Brain (organoid and tissue), 16 donors: ENCODE measurements at places on chromosomes 11 and 22.

GRCh38 chr11:79241205-79241851 is 199.5 kb downstream of the TENM4 start:
- no peak for DNase-seq

GRCh38 chr11:106813806-106814205 is 204.5 kb downstream of the GUCY1A2 start:
- DNase-seq: no peak

- DNase-seq: no peak
These were observed 16.8 kb upstream of the MUC6 start for GRCh38 chr11:1053121-1053901.

DNA sequence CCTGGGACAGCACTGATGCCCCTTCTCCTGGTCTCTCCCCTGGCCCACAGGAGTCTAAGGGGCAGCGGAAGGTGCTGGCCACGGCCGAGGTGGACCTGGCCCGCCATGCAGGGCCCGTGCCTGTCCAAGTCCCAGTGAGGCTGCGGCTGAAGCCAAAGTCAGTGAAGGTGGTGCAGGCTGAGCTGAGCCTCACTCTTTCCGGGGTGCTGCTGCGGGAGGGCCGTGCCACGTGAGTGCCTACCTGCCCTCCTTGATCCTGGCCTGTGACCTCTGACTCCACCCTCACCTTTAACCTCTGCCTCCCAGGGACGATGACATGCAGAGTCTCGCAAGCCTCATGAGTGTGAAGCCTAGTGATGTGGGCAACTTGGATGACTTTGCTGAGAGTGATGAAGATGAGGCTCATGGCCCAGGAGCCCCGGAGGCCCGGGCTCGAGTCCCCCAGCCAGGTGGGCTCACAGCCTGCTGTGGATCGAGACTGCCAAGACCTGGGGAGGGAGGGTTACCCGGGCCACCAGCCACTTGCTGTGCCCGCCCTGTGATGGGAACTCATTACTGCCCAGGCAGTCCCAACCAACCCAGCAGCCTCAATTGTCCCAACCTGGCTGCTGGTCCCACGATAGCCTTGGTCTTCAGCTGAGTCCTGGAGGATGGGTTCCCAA is 4.3 kb downstream of the EHBP1L1 start:
- no peak for DNase-seq

DNA sequence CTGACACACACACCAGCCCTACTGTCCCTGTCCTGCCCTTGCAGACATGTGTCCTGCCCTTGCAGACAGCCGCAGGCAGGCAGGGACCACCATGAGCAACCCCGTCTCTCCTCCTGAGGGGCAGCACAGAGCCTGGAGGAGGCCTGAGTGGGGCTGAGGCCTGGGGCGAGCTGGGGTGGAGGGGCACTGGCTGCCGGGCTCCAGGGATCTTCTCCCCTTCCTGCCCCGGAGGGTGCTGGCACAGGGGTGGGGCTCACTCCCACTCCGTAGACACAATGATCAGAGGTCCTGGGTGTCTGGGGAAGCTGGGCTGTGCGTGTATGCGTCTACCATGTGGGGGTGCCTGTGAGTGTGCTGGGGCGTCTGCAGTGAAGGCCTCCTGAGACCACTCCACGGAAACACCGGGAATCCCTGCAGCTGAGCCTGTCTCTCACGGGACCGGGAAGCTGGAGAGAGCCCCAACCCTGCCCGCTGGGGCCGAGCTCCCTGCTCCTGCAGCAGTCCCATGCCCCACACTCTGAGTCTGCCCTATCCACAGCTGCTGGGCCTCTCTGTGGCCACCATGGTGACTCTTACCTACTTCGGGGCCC is 588 bp downstream of the TSPAN32 start:
- DNase-seq: no peak

DNA sequence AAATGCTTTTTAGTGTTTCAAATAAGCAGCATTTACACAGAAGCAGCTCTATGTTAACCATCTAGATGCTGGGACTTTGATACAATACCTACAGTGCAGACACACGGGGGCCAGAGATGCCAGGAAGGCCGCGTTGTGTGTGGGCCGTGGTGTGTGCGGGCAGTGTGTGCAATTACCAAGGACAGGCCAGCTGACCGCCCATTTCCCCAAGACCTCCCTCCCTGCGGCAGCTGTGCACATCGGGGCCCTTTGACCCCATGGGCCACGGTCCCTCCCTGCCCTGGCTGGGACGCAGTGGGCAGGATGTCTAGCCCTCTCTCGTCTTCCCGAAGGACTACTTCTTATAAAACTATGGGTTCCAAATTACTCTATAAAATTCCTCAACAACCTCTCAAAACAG is 38.4 kb downstream of the CLTCL1 start:
- no peak for DNase-seq

DNA sequence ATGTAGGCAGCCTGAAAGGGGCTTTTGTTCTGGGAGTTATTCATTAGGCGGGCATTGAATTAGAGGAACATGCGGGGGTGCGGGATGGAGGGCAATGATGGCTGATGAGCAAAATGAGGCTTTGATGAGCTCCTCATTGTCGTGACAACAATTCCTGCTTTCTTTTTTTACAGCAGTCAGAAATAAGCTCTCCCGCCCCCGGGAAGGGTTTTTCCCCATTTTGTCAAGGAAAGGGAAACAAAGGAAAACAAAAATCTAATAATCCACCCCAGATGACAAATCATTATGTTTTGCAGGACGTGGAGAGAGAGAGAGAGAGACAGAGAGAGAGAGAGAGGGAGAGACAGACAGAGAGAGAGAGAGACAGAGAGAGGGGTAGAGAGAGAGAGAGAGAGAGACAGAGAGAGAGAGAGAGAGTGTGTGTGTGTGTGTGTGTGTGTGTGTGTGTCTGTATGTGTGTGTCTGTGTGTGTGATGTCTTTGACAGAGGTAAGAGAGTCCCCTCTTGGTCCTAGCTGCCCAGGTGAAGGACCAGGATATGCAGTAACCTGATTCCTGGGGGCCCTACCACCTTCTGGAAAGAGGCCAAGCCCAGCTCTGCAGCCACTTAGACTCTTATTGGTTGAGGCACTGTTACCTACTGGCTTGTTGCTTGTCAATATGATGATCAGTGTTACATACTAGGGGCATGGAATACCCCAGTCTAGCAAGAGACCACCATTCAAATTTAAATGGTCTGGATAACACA is 46.7 kb upstream of the PARVA start:
- peak; percentile 83 for DNase-seq

GRCh38 chr11:106424111-106424510 is 346.6 kb downstream of the AASDHPPT start:
- no peak for DNase-seq

- no peak for DNase-seq
These were observed 34.6 kb downstream of the EHF start for GRCh38 chr11:34655335-34656008.

DNA sequence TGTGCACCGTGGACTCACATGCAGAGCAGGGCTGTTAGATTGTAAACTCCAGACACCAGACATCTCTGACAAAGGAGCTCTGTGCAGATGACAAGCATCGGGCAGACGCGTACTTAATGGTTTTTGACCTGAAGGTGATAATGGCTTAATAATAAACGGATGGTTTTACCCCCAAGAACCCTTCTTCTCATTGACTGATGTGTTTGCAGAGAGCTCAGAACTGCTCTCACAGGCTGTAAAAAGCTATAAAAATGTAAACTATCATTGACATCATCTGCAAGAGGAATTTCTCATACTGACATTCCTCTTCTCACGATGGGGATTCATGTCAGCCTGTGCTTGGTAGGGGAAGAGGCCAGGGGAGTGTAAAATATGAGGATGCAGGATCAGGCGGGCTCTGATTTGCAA is 8.6 kb upstream of the ARHGAP8 start:
- DNase-seq: no peak

DNA sequence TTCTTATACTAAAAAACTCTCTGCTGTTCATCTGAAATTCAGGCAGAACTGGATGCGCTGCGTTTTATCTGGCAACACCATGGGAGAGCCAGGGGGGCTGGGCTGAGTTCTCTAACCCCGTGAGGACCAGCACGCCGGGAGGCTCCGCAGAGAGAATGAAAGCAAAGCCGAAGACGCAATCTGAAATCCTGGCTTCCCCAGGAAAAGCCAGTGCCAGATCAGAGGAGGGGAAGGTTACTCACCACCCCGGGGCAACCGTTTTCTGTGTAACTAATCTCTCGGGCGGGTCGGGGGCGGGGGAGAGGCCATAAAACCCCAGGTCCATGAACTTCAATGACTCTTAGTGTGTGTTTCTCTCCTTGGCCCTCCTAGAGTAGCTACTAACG is 99.4 kb downstream of the SHANK2 start:
- DNase-seq: no peak

DNA sequence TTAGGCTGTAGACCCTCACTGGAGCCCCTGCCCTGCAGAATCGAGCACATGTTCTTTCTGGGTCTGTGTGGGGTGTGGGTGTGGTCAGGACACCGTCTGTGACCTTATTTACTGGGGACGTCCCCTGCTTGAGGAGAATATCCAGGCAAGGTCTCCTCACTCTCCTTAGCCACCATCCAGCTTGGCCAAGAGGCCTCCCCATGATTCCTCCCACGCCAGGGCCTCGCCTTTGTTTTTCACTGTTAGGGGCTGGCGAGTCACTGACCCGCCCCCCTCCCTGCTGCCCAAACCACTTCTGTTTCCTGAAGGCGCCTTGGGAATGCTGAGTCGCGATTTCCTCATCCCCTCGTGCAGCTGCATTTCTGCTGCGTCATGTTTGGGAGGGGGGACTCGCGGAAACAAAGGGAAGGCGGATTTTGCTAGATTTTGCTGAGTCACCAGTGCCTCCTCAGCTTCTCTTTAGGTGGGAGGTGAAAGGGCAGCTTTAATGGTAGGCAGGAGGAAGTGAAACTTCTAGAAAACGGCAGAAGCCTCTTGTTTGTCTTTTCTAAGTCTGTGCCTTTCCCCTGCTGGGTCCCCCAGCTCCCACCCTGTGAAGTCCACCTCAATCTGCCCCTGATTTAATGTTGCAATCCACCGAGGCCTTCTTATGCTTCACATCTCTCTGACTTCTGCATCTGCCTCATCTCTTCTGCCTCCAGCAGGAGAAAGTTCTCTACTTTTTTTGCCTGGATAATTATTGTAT is 4.0 kb upstream of the HMOX1 start:
- peak; percentile 81 for DNase-seq

DNA sequence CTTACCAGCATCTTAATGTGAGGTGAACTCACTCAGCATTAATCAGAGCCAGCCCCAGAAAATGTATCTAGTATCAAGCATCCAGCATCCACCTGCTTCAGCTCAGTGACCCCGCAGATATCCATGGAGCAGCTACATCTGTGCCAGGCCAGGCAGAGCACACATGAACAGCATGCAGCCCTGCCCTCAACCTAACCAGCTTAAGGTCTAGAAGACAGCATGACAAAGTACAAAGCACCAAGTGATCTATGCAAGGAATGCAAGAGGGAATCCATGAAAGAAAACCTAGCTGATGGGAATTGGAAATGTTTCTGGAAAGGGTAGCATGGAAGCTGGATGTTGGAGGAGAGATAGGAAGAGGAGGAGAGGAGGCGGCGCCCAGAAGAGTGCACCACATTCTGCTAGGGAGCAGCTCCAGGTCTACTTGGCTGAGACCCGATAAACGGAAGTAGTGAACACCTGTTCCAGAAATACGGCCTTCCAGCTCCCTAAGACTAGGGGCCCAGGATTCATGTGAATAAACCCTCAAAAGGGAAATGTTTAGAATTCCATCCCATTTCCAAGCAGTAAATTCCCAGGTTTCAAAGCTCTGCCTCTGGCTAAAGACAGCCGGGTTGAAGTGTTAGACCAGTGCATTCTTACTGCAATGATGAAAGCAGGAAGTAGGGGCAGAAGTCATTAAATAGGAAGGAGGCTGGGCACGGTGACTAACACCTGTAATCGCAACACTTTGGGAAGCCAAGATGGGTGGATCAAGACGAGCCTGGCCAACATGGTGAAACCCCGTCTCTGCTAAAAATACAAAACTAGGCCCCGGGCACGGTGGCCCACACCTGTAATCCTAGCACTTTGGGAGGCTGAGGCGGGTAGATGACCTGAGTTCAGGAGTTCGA is 23.5 kb upstream of the L3MBTL2 start:
- no peak for DNase-seq

DNA sequence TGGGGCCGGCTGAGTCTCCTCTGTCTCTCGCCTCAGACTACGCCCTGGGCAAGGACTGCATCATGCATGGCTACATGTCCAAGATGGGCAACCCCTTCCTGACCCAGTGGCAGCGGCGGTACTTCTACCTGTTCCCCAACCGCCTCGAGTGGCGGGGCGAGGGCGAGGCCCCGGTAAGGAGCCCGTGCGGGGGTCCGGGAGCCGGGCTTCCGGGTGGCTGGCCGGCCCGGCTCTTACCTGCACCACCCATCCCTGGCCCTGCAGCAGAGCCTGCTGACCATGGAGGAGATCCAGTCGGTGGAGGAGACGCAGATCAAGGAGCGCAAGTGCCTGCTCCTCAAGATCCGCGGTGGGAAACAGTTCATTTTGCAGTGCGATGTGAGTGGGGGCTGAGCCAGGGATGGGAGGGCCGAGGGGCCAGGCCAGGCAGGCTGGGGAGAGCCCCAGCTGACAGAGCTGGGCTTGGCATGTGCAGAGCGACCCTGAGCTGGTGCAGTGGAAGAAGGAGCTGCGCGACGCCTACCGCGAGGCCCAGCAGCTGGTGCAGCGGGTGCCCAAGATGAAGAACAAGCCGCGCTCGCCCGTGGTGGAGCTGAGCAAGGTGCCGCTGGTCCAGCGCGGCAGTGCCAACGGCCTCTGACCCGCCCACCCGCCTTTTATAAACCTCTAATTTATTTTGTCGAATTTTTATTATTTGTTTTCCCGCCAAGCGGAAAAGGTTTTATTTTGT is 4.1 kb upstream of the ANKRD13D start:
- no peak for DNase-seq

- DNase-seq: no peak
These were observed 14.9 kb downstream of the MMP20 start for GRCh38 chr11:102610200-102610599.

DNA sequence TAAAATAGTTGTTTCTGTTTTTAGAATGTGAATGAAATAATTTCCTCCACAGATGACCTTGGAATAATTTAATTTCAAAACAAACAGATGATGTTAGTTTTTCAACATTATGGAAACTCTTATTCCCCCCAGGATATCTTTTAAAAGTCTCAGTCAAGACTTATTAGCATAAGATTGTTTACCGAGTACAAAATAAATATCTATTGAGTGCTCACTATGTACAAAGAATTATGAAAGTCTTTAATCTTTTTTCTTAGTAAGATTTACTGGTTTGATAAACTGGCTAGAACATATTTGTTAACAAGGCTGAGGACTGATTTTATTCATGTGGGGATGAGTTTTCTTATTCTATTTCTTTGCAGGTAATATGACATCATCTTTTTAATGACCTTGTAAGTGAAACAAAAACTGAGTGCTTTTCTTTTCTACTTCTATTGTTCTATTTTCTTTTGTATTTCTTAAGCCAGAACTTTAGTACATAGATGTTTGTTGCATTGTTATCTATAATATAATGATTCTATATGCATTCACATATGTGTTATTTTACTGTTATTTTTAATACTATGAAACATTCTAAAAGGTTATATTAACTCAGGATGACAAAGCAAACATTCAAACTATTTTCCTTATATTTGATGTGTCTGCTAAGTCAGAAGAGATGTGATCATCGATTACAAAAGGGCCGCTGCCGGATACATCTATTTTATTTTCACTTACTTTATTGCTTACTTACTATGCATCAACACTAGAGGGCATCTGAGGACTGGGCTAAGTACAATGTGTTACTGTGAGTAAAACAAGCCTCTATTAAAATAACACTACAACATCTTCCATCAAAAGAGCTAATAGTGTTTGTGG is 111.0 kb upstream of the ARHGAP42 start:
- peak; percentile 86 for DNase-seq

GRCh38 chr11:128048121-128048520 is 539.2 kb downstream of the ETS1 start:
- DNase-seq: no peak
